Left ventricle myocardium inferior (tissue), 1 donor: ENCODE measurements at places on chromosomes 12 and 14. TPM values are rescaled to one million over a fixed set of nuclear protein-coding genes. Genes with fewer than 3 reads are reported as not detected.

- DNase-seq, result no peak
Measured at GRCh38 chr12:10354071-10354470, 35.8 kb downstream of the KLRK1 start.

- DNase-seq, result no peak
Measured at GRCh38 chr12:12736759-12737676, 19.9 kb downstream of the CDKN1B start.

KCNC2 gene
- total RNA-seq, result not detected

KLRC1 gene
- not detected for total RNA-seq

BRMS1L gene
- total RNA-seq, result 14.2 TPM
